ENCODE measurements at places on chromosomes 7 and 10. TPM values are rescaled to one million over a fixed set of nuclear protein-coding genes. Genes with fewer than 3 reads are reported as not detected.

Gene C10orf67
- total RNA-seq, result 0.09 TPM

Gene RBM17
- 124 TPM for total RNA-seq

Gene EPC1
- 16.8 TPM for total RNA-seq

Gene GARIN1A
- 0.57 TPM for total RNA-seq

Gene OLAH
- total RNA-seq, result 1.0 TPM
